ENCODE measurements at places on chromosomes 1 and 21.

- no peak for DNase-seq
These were observed 108.6 kb downstream of the SIK1 start for GRCh38 chr21:43318368-43318767.

DNA sequence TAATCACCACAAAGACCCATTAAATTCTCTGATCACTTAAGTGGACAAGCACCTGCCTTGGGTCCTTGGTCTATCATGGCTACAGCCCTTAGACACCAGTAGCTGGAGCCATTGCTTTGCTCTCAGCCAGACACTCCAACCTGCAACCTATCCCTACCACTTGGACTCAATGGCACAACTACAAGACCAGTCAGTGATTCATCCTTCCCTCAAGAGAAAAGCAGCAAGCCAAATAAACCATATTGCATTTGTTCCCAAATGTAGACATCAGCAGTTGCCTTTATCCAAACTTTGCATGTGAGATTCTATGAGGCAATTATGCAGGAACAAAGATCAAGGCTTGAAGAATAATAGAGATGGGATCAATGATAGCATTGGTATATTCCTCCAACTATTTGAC, 263.4 kb downstream of the HHIPL2 start:
- no peak for DNase-seq

DNA sequence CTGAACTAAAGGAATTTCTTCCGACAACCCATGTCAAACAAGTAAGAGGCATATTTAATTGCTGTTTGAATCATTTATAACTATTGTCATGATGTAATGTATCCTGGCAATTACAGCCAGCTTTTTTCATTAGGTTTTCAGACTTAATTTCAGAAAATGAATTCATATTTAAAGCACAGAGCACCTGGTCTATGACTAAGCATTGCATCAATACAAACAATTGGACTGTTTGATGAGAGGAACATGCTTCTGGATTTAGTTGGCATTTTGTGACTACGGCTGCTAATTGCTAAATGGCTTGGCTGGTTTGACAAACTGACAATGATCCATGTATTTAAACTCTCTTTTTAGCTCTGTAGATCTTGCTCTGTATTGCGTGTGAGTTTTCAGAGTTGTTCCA, 853.4 kb downstream of the NCAM2 start:
- DNase-seq, result no peak

- peak; percentile 15 for DNase-seq
These were observed 93.4 kb upstream of the SOD1 start for GRCh38 chr21:31566064-31566463.

- DNase-seq, result no peak
These were observed 18.1 kb upstream of the TSPEAR start for GRCh38 chr21:44729336-44730027.

DNA sequence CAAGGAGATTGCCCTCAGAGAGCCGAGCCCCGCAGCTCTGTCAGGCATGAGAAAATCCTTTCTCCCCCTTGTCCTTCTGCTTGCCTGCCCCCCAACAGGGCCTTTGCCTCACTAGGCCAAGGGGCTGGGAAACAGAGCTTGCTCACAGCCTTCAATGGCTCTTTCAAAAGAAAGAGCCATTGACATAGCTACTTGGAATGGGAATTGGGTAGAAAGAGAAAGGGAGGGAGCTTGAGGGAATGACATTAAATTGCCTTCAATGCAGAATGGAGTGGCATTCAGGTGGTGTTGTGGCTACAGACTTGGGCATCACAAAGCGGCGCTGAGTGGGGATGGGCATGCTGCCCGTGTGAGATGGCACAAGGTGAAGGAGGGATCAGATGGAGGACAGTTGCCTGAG, 13.2 kb downstream of the SYT11 start:
- no peak for DNase-seq

DNA sequence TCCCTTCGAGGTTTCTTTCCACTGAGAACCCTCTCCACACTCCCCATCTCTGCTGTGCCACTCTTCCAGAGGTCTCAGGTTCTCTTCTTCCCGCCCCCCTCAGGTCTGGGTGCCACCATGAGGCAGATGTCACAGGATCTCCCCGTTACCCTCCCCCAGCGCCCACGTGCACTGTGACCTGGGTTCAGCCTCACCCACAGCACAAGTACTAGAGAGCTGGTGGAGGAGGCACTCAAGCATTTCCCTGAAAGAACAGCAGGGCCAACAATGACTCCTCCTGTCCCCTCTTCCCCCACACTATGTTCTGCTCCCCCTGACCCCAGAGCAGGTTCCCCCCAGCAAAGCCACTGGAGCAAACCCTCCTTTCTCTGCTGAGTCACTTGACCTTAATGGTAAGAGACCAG, 14.3 kb downstream of the PLEKHA6 start:
- no peak for DNase-seq

GRCh38 chr1:172163498-172164215, 256.8 kb upstream of the C1orf105 start:
- no peak for DNase-seq

DNA sequence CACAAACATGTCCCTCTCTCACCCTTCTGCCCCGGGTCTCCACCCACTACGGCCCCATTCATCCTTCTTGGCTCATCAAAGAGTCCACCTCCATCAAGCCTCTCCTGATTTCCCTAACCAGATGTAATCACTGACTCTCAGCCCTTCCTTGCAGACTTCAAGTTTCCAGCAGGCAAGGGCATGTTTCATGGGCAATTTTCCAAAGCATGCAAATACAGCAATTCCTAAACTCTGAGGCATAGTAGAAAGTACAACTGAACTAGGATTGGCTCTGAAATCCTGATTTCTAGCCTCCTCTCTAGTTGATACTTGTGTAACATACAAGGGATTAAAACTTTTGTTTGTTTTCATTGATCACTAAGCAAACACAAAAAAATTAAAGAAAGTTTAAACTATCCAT, 109.1 kb upstream of the GADD45A start:
- DNase-seq, result no peak

DNA sequence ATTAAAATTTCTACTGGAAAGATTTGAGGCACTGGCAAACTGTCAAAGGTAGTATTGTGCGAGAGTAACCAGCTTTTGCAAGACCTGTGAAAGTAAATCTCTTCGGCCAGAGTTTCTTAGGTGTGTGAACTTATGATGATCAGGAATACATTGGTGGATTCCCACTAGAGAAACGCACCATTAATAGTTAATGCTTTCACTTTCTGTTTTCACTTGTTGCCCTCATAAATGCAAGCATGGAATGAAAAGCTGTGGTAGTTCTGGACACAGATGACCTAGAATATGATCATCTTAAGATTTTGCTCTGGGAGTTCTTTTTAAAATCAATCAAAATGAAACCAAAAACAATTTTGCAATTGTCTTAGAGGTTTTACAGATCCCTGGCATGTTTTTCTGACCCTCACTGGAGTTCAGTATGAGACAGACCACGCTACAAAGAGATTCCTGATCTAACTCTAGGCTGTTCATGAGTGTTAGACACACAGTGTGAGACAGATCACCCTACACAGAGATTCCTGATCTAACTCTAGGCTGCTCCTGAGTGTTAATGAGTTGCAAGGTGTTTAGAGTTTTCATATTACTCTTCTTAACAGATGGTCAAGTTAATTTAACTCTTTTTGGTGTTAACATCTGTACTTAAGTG, 98.8 kb downstream of the SDCCAG8 start:
- no peak for DNase-seq

GRCh38 chr1:33899746-33900145, 35.9 kb downstream of the HMGB4 start:
- DNase-seq, result no peak

DNA sequence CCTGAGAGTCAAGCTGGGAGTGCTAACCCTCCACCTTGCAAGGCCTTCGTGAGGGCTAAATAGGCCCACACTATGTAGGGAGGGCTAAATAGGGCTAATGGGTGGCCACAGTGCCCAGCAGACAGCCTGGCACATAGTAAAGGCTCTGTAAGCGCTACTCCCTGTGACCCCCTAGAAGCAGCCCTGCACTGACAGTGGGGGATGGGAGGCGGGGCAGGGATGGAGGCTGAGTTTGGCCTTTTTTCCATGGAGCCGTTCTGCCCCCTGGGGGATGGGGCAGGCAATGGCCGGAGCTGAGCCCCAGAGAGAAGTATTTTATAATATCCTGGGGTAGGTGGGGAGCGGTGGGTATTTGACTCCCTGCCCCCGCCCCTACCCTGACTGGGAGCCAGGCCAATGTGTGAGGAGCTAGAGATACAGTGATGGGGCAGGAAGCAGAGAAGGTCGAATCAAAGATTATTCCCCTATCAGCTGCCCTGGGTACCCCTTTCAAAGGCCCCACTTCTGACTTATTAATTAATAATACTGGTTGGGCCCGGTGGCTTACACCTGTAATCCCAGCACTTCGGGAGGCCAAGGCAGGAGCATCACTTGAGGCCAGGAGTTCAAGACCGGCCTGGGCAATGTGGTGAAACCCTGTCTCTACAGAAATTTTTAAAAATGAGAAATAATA, 42.3 kb downstream of the LACTBL1 start:
- peak; percentile 51 for DNase-seq

DNA sequence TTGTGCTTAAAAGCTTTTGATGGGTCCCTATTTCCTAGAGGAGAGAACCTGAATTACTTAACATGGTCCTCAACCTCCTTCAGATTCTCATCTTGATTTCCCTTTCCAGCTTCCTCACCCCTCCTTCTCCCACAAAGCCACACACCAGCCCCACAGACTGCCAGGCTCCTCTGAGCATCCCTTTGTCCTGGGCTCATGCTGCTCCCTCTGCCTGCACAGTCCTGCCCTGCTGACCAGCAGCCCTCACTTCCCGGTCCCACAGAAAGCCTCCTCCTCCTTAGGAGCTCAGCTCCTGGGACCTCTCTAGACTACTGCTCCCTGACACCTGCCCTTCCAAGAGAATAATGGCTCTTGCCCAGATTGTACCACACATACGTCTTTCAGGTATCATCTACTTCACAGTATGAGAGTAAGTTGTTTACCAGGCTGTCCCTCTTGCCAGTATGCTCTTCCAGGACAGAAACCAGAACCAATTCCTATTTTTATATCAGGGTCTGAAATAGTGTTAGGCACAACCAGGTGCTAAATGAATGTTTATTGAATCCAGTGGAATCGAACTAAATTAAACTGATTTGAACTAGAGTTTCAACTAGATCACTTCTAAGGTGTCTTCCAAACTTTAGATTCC, 373.4 kb downstream of the LMX1A start:
- no peak for DNase-seq

- DNase-seq, result no peak
These were observed 61.1 kb downstream of the CD46 start for GRCh38 chr1:207812778-207813511.

DNA sequence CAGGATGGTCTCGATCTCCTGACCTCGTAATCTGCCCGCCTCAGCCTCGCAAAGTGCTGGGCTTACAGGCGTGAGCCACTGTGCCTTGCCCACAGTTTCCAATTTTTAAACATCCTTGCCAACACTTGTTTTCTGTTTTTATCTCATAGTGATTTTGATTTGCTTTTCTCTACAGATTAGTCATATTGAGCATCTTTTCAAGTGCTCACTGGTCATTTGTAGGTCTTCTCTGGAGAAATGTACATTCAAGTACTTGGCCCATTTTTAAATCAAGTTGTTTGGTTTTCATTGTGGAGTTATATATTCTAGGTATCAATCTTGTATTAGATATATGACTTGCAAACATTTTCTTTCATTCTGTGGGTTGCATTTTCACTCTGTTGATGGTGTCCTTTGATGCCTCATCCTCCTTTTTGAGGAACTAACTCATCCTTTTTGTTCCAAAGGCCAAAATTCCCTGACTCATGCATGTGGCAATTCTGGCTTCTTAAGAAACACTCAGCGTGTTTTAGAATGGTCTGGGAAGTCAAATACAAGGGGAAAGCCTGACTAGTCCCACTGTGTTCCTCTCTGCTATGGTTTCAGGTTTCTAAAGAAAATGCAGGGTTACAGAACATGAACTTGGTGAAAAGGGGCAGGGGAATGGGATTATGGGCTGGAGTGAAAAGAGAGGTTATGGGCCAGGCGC, 37.3 kb downstream of the PTAFR start:
- no peak for DNase-seq

DNA sequence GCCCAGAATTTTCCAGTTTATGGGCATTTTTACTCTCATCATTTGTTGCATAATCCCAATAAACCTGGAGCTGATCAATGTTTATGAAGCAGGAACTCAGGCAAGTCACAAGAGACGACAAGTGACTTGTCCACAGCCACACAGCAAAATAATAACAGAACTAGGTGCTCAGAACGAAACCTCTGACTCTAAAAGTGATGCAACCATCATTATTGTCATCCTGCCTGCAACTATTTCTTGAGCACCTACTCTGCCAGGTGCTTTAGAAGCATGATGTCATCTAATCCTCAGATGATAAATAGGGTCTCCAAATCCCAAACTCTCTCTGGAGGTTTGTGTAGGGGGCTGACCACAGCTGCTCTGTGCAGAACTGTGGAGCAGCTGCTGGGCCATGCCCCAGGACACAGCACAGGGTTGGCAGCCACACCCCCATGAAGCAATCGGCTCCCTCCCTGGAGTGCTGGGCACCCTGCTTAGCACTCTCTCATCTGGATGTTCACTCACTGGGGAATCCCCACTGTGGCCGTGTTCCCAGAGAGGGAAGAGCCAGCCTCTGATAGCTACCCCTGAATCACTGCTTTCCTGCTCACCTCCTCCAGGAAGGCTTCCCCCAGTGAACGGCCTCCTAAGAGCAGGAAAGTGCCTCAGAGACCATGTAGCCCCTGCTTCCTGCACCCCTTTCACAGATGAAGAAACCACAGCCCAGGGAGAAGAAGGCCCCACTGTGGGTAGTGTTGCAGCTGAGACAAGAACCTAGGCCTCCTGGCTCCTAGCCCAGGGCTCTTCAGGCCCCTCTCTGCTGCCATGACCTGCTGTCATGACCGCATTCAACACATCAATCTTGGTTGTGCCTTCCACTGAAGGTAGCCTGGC, 2.1 kb downstream of the TTC22 start:
- DNase-seq, result no peak

DNA sequence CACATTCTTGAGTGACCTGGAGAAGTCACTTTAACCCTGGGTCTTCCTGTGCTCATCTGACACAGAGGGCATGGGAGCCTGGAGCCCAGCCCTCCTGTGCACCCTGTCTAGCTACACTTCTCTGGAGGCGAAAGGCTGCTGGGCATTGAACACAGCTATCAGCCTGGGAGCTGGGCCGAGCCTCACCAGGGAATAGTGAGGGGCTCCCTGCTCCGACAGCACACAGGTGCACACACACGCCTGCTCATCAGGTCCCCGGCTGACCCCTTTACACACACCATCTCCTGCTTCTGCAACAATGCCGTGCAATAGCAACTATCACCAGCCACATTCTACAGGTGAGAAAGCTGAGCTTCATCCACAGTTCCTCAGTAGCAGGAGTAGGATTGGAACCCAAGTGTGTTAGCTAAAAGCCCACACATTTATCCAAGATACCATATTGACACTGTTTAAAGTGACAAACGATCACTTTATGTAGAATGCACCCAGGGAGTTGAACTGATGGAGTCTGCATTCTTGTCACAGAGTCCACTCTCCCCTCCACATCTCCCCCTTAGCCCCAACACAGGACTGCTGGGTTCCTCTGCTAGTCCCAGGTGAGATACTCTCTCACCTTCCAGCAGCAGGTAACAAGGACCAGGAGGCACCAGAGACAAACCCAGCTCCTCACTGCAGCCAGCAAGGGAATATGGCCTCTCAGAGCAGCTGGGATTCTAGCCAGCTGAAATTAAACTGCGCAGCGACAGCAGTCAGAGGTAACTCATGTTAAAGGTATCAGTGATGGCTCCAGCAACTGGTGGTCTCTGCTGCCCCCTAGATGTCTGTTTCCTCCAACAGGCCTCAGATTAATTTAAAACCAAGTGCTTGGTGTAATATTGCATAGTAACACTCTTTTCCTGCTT, 18.3 kb upstream of the CAPN8 start:
- DNase-seq, result peak; percentile 37

- no peak for DNase-seq
These were observed 4.0 kb downstream of the SORT1 start for GRCh38 chr1:109393617-109394233.
